Suprapubic skin (tissue), 4 donors: ENCODE measurements at places on chromosomes 13 and 19.

DNA sequence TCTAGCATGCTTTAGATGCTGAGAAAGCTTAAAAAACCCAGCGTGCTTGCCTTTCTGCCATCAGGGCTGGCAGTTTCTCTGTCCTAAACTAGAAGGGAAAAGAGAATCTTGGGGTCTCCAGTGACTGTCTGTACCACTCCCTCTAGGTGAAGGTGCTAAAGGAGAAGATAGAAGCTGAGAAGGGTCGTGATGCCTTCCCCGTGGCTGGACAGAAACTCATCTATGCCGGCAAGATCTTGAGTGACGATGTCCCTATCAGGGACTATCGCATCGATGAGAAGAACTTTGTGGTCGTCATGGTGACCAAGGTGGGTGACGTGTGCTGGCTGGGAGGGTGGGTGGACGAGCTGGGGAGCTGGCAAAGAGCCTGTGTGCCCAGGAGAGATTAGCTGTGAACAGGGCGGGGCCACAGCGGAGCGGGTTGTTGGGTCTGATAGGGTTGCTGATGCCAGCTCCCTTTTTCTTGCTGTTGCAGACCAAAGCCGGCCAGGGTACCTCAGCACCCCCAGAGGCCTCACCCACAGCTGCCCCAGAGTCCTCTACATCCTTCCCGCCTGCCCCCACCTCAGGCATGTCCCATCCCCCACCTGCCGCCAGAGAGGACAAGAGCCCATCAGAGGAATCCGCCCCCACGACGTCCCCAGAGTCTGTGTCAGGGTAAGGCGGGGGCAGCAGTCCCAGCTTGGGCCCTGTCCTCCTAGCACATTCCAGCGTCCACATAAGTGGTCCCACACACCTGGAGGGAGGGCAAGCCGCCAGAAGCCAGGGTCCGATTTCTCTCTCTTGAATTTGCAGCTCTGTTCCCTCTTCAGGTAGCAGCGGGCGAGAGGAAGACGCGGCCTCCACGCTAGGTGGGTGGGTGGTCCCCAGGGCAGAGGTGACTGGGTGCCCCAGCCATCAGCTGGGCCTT, 2.3 kb downstream of the RAD23A start:
- DNase-seq, result no peak

- DNase-seq, result no peak
Observed at GRCh38 chr19:6292006-6292405, 12.2 kb upstream of the MLLT1 start.

GRCh38 chr19:34141025-34141424, 31.3 kb upstream of the LSM14A start:
- no peak for DNase-seq

- no peak for DNase-seq
Observed at GRCh38 chr13:27259831-27260230, 8.5 kb downstream of the RPL21 start.

DNA sequence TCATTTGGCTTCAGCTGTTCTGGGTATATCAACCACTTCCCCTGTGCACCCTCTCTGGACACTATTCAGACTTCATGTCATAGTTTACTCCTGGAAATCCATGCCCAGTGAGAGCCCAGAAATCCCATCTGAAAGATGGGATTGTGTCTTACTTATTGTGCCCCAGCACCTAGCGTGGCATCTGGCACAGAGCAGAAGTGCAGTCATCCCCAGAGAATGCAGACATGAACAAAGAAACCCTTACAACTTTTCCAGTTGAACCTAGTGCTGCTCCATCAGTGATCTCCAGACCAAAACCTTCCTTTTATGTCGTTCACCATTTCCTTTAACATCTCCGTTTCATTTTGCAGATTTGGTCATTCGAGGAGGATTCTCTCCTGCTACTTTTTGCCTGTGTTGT, 60.6 kb downstream of the MBNL2 start:
- no peak for DNase-seq

DNA sequence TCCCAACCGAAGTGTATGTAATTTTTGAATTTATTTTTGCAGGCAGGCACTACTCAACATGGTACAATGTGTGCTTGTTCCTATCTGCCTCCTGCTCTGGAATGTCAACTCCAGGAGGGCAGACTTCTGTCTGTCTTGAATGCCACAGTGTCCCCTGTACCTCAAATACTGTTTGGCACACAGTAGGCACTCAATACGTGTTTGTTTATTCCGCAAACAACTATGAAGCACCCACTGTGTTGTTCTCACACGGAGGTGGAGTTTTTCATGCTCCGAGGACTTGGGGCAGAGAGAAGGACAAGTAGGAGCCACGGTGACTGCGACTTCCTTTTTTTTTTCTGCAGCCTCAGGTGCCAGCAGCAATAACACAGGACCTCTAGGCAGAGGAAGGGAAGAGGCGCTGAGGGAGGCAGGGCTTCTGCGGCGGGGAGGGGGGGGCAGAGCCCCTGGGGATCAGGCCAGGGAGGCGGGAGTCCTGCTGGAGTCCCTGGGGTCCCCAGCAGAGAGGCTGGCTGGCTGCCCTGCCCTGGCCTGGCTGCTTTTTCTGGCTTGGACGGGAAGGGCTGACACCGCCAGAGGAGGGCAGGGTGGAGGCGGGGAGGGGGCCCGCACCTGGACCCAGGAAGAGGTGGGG, 29.3 kb upstream of the TNFAIP8L1 start:
- DNase-seq, result no peak

GRCh38 chr19:5967994-5968430, 9.9 kb downstream of the RANBP3 start:
- DNase-seq, result peak; percentile 75

- no peak for DNase-seq
Observed at GRCh38 chr13:69828527-69828926, 279.1 kb upstream of the ATXN8OS start.

DNA sequence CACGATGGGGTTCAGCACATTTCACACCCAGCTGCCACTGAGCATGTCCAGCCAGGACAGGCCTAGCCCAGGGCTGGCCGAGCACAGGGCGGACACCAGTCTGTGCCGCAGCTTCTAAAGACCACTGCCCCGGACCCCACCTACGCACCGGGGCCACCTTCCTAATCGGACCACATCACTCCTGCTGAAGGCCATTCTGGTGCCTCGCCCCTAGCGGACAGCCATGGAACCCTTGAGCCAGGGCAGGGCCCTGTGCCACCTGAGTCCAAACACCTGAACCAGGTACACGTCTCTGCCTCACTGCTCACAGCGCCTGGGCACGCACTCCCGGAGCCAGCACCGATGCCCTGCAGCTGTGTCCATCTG, 8.4 kb upstream of the C13orf46 start:
- DNase-seq, result peak; percentile 58

DNA sequence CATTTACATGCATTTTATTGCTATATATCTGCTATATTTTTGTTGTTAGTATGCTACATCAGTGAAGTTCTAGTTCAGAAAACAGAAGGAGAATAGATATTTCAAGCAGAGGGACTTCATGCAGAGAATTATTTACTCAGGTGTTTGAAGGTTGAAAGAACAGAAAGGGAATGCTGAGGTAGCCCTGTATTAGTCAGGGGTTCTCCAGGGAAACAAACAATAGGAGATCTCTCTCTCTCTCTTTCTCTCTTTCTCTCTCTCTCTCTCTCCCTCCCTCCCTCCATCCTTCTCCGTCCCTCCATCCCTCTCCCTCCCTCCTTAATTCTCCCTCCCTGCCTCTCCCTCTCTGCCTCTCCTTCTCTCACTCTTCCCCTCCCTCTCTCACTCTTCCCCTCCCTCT, 114.3 kb upstream of the TDRD3 start:
- DNase-seq, result no peak

DNA sequence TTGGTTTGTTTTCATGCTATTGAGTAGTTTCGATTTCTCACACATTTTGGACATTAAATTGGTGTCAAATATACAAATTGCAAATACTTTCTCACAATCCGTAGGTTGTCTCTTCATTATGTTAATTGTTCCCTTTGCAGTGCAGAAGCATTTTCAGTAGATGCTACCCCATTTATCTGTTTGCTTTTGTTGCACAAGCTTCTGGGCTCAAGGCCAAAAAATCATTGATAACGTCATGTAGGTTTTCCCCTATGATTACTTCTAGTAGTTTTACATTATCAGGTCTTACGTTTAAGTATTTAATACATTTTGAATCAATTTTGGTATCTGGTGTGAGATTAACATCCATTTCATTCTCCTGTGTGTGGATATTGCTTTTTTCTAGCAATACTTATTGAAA, 14.0 kb upstream of the ZNF347 start:
- DNase-seq, result no peak

- no peak for DNase-seq
Observed at GRCh38 chr13:47794963-47795362, 206.1 kb downstream of the SUCLA2 start.

DNA sequence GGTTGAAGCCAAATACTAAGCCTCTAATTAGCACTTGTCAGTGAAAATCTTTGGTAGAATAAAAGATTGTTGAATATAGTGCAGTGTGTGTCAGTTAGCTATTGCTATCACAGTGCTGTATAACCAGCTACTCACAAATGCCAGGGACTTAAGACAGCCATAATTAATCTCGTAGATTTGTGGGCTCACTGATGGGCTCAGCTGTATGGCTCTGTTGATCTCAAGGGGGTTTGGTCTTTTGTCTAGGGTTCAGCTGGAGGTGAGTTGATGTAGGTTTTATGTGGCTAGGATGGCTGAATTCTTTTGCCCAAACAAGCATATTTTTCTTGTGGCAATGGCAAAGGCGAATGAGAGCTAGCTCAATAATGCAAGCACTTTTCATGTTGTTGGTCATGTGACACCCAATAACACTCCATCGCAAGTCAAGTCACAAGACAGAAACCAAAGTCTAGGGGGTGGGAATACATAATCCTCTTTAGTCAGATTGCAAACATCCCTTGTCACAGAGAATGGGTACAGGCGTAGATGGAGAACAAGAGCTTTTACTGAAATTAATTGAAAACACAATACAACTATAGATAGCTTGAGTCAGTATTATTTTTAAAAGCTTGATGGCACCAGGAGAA, 121.7 kb upstream of the EDNRB start:
- no peak for DNase-seq

GRCh38 chr19:40640744-40641143, 39.6 kb downstream of the LTBP4 start:
- DNase-seq, result no peak

DNA sequence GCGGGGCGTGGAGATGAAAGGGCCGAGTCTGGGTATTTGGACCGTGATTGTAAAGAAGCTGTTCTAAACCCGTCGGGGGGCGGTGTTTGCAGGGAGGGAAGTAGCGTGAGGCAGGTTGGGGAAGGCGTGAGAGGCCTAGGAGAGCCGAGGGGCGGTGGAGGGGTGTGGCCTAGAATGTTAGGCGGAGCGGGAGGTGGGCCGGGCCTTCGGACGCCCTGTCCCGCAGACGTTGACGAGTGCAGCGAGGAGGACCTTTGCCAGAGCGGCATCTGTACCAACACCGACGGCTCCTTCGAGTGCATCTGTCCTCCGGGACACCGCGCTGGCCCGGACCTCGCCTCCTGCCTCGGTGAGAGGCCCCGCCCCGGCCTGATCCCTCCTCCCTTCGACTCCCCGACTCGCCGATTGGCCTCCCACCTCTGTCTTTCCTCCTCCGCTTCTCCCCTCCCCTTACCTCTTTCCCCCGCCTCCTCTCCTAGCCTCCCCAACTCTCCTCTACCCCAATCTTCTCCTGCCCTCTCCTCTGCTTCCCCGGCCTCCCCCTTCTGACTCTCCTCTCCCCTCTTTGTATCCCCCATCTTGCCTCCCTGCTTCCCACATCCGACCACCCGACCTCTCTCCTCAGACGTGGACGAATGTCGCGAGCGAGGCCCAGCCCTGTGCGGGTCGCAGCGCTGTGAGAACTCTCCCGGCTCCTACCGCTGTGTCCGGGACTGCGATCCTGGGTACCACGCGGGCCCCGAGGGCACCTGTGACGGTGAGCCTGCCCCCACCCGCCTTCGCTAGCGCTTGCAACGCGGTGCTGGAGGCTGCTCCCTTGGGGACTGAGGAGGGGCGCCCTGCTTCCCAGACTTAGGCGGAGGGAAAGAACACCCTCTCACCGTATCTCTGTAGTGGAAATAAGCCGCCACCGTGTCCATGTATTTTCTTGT, 12.8 kb downstream of the LTBP4 start:
- DNase-seq, result peak; percentile 91

- DNase-seq, result no peak
Observed at GRCh38 chr13:41017817-41018601, 1.1 kb downstream of the ELF1 start.

DNA sequence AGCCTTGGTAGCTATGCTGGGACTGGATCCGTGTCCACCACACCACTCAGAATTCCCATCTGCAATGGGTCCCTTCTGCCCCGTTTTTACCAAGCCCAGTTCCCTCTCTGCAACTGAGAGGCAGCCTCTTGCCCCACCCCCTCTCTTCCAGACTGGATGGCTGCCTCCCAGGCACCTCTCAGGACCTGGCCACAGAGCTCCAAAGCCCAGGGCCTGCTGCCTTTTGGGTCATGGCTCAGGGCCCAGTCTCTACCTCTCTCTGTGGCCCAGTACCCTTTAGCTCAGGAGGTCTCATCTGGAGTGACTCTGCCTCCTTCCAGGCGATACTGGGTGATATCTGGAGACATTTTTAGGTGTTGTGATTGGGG, 10.3 kb upstream of the ZBTB7A start:
- no peak for DNase-seq

- DNase-seq, result no peak
Observed at GRCh38 chr13:99158846-99159245, 41.8 kb upstream of the UBAC2 start.

GRCh38 chr19:50924586-50924985, 13.4 kb upstream of the KLK4 start:
- no peak for DNase-seq

DNA sequence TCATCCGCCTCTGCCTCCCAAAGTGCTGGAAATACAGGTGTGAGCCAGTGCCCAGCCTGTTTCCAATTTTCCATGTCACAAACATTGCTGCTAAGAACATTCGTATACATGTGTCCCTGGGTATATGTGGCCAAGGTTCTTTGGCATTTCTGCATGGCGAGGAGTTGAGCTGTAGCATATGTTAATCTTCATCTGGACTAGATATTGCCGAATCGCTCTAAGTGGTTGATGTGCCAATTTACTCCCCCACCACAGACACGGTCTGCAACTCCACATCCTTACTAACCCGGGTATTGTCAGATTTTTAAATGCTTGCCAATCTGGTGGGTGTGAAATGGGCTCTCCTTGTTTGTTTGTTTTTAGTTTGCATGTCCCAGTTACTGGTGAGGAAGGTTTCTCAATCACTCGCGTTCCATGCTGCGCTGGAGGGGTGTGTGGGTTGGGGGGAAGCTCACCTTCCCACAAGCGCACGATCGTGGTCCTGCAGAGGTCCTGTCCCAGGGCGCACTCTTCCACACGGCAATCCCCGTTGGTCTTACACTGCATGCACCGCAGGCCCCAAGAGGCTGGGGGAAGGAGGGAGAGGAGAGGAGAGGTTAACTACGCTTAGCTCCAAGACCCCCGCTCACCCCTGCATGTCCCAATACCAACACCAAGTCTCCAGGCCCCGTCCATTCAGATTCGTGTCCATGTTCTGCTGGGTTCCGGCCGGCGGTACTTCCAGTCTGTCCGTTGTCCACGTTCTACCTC, 2.7 kb downstream of the PLAUR start:
- no peak for DNase-seq

- peak; percentile 70 for DNase-seq
Observed at GRCh38 chr13:99980824-99981734, 505 bp upstream of the ZIC2 start.
